Caudate nucleus (tissue), 63 donors: ENCODE measurements at places on chromosomes 12 and 14.

DNA sequence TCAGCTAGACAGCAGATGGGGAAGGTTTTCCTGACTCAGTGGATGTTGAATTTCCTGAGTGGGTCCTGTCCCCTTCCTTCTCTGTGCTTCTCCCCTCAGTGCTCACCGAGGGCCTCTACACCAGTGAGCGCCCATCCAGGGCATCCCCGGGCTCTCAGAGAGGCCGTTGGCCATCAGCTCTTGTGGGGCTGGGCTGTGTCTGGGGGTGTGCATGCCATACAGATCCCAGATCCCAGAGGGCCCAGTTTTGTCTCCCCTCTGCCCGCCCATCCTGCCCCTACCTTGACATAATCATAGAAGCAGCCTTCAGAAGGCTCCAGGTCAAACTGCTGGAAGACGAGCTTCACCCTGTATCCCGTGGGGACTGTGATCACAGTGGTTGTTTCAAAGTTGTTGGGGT, 1.1 kb downstream of the C1R start:
- no peak for DNase-seq

DNA sequence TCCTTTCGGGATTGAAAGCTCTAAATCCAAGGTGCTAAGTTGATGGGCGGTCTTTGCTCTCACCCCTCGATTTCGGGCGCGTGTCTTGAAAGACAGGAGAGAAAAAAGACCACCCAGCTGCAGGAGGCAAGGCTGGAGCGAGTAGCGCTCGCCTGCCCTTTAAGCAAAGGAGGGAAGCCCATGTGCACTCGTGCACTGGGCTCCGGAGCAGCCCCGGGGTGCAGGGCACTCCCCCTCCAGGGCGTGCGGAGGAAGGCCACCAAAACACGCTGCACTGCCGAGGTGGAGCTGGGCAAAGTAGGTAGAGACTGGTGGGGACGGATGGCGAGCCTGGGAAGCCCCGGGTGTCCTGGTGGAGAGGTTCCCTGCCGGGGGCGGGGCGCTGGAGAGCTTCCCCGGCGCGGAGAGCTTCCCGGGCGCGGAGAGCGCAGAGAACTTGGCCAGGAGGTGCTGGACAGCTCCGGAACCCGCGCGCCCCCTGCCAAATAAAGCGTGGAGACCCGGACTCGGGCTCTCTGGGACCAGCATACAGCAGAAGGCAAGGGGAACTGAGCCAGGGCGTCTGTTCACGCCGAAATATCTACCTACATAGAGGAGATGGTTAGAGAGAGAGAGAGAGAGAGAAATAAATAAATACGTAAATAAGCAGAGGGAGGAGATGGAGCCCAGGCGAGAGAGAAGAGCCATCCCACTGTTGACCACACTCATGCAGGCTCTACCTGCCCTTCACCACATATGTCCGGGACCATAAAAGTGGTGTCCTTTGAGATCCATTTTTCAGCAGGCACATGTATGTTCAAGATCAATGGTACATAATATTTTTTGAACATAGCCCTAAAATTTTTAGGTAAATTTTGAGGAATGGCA, 662 bp upstream of the NELL2 start:
- no peak for DNase-seq

- no peak for DNase-seq
These were observed 41.1 kb downstream of the SERPINA3 start for GRCh38 chr14:94653321-94653720.

DNA sequence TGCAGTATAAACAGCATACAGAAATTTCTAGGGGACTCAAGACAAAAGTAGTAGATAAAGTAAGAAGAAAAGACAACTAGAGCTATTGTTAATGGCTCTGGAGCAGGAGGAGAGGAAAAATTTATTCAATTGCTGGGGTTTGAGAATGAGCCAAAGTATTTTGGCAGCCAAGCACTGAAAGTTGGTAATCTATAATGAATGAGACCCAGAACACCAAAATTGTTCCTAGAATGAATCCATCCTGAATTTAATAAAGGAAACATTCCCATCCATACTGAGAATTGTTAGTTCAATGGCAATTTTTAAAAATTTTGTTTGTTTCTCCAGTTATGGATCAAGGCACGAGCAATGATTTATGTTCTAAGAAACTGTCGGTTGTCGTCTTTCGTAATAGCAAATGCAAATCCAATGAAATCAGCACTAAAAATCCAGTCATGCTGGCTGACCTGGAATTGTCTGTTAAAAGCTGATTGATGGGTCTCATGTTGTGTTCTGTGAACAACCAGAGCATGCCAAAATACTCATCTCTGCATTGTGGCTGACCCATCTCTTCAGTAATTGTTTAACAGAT, 170.9 kb upstream of the LMNTD1 start:
- no peak for DNase-seq

- DNase-seq: no peak
These were observed 54.5 kb downstream of the PDZRN4 start for GRCh38 chr12:41242603-41243002.
